ENCODE measurements at places on chromosomes 11 and 22.

DNA sequence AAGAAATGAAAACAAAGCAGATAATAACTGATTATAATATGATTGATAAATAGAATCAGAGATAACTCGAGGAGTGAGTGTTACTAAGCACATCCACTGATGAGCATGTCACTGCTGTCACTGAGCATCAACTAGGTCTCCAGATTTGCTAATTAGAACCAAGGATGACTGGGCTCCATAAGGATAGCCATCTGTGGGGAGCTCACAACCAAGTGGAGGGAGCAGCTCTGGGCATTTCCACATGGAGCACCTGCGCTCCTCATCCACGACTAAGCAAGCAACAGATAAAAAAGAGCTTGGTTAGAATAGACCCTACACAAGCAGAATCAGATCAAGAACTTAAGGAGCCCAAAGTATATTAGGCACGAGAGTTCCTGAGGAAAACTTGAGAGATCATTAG is 396.0 kb upstream of the B3GAT1 start:
- no peak for DNase-seq

DNA sequence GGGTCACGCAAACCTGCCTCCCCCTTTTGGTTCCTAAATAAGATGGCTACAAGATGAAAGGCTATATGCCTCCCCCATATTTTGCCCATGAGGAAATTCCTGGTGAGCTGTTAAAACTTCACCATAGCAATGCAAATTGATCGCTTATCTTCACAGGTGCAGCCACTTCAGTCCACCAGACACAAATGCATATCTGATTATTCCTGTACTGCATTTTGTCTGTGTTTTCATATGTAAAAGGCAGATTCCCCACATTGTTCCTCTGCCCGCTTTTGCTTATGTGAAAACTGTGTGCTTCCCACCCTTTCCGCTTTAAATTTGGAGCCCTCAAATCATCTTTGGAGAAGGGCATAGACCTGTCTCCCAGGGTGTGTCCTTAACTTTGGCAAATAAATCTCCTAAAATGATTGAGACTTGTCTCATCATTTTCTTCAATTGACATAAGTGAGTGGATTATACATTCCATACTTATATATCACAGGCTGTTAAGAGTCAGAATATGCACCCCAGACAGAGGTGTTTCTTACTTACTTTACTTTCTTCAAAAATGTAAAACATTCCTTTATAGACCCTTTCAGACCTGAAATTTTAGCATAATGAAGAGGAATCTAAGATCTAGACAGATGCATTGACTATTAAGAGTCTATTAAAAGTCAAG is 116.4 kb downstream of the CASP12 start:
- no peak for DNase-seq

GRCh38 chr11:36532941-36533601 is 23.0 kb upstream of the TRAF6 start:
- DNase-seq: no peak

DNA sequence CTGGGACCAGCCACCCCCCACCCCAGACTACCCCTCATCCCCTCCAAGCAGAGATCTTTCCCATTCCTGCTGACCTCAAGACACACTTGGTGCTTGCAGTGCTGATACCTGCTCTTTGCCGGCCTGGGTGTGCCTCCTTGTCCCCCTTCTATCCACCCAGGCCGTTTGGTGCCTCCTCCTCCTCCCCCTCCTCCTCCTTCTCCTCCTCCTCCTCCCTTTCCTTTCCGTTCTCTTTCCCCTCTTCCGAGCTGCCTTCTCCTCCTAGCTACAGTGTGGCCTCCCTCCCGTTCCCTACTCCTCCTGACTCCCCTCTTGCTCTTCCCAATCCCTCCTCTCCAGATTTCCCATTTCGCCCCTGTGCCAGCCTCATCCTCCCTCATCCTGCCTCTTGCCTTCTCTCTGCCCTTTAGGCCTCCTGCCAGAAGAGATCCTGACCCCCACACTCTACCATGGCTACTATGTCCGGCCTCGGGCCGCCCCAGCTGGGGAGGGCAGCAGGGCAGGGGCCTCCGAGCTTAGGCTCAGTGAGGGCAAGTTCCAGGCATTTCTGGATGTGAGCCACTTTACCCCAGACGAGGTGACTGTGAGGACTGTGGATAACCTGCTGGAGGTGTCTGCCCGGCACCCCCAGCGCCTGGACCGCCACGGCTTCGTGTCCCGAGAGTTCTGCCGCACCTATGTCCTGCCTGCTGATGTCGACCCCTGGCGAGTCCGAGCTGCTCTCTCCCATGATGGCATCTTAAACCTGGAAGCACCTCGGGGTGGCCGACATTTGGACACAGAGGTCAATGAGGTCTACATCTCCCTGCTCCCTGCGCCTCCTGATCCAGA is 712 bp downstream of the HSPB2 start:
- DNase-seq: no peak

GRCh38 chr11:115197433-115197832 is 306.8 kb downstream of the CADM1 start:
- no peak for DNase-seq

- no peak for DNase-seq
These were observed 30.8 kb downstream of the SBF1 start for GRCh38 chr22:50443801-50444625.

DNA sequence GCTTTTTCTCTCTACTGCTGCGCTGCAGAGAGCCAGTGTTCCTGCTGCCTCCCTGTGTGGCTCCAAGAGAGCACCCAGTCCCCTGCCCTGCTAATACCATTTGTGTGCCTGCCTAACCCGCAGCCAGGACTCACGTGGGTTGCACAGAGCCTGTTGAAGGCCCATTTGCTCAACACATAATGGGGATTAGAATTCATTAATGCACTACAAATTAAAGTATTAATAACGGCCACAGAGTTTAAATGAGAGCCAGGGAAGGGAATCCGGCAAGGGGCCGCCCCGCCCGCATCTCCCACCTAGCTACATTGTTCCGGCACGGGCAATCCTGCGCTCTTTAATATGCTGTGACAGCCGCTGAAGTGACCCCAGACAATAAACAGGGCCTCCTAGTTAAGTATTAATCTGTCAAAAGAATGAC is 211.3 kb downstream of the NXPE2 start:
- peak; percentile 37 for DNase-seq

DNA sequence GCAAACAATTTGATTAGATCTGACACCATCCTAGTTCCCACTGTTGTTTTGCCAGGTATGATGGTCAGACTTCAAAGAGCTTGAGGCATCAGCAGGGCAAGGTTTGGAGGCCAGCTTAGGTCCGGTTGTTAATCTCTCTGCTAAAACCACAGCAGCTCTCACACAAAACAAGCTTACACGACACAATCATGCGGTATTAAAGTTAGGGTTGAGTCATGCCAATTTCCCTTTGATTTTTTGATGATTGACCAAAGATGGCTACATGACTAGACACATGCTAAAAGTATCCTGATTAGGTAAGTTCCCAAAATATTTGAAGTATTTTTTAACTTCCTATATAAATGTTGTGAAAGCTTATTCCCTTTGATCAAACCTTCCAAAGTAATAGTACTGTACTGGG is 145.9 kb downstream of the ELP4 start:
- no peak for DNase-seq

GRCh38 chr11:26655287-26655686 is 66.6 kb downstream of the SLC5A12 start:
- DNase-seq: no peak

- no peak for DNase-seq
These were observed 106.5 kb downstream of the FEZ1 start for GRCh38 chr11:125389339-125390166.

- no peak for DNase-seq
These were observed 82.3 kb downstream of the PDE2A start for GRCh38 chr11:72591785-72592502.

DNA sequence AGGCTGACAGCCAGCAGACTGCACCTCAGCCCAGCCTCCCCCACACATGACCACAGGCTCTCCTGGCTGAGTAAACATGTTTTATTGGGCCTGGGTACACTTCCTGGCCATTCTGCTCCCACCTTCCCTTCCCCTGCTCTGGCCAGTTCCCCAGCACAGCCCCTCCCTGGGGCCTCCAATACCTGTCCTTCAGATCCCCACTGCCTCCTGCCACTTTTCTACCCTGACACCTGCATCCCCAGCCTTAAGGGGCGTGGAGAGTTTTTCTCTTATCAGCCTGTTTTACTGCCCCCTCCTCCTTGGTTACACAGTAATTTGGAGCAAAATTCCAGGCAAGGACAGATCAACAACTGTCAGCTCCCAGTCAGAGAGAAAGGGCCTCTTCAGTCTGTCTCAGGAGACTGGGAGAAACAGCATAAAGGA is at the start of gene ISX:
Gene ISX, plus strand, starts transcription at position 363 of the 423 bp plus-strand sequence. CDS start 930 bp downstream, outside the sequence.
- DNase-seq: no peak

GRCh38 chr22:43740587-43741270 is 71.4 kb downstream of the EFCAB6 start:
- DNase-seq: no peak

DNA sequence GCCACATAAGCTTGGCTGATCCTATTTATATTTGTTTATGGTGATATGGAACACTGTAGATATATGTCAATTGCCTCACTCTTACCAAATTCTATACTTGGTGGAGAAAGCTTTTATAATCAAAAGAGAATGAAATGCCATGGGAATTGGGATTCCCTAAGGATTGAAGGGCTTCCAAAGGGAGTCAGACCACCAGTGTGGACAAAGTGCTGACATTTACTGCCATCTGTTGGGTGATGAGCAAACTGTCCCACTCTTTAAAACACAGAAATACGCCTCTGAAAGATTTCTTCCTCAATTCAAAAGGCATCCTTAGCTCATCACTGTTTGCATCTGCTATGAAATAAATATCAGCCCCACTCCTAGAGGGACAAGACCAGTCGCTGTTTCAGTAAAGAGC is 7.1 kb downstream of the SLC1A2 start:
- DNase-seq: peak; percentile 60

GRCh38 chr11:1499261-1499890 is 12.8 kb upstream of the MOB2 start:
- DNase-seq: no peak

GRCh38 chr11:1305063-1305495 is 4.4 kb downstream of the TOLLIP start:
- no peak for DNase-seq

DNA sequence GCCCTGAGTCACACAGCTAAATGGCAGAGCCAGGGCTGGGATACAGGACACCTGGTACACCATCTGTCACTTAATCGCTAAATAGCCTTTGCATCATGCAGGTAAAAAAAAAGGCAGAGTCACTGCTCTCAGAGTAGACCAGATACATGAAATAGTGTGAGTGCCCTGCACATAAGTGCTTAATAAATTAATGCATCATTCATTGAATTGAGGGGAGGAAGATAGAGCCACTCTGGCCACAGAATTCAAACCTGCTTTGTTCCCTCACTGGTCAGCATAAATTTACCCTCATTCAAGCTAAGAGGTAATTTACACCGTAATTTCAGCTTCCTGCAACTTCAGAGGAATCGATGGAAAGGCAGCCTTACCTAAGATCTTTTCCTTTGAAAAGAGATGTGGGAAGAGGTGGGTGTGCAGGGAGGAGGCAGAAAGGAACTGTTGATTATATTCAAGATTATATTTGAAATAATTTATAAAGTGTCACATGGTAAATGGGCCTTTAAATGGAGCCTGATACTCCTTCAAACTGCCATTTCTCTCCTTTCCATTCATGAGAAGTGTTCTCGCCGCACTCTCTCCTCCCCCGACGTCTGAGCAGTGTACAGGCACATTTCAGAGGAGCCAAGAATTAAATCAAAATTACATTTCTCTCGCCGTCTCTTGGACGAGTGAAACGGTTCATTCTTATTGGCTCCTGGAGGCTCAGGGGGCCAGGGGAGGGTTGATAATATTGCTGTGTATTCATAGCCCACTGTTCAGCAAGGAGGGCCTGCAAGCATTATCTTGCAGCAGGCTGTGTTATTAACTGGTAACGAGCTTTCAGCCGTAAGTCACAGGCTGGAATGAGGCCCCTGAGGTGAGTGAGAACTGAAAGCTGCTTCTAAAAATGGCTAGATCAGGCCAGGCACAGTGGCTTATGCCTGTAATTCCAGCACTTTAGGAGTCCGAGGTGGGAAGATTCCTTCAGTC is 52.2 kb upstream of the HMGXB4 start:
- DNase-seq: no peak

GRCh38 chr11:22879630-22880029 is 19.4 kb upstream of the CCDC179 start:
- DNase-seq: no peak

DNA sequence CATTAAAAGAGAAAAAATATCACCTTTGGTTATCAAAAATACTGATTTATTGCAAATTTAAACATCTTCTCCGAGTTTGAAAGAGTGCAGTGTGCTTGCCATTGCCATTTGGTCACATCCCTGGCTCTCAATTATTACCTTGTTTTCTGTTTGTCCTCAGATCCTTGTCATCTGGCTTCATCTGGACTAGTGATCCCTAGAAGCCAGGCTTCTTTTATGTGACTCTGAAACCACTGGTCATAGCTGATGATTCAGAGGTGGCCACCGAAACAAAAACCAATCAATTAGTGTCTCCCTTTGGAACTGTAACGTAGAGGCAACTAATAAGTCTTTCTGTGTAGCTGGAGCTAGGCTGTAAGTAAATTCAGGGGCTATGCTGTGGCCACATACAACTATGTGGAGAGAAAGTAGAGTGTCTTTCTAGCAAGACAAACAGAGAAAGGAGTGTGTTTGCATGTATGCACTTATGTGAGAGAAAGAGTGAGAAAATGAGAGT is 237.9 kb downstream of the LUZP2 start:
- no peak for DNase-seq

GRCh38 chr22:16917144-16918003 is 90.6 kb downstream of the GAB4 start:
- peak; percentile 76 for DNase-seq

DNA sequence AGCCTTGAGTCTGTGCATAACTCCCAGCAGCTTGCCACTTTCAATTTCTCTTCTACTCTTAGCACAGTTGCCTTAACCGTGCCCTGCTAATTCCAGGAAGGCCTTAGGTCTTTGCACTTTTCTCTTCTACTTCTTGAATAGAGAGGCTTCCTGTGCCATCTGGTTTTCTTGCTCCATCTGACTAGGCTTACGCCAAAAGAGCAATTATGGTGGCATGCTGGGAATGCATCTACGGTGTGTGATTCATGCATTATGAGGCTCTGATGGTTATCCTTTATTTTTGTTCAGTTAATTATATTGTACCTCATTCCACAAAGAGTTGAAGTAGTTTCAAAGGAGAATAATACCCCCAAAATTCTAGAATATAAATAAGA is 29.4 kb downstream of the SIK2 start:
- no peak for DNase-seq

DNA sequence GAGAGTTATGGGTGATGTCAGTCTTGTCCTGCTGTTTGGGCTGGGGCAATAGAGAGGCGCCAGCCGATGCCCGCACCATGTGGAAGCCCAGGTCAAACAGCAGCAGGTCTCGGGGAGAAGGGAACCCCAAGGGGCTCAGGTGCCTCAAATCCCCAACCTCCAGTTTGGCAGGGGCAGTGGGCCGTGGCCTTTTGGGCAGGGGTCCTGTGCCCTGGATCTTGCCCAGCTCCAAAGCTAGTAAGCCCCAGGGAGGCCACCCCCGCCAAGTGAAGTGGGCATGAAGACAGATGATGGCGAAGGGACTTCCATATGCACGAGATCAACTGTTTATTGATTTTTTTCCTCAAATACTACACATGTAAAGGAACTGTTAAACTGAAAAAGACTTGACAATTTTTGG is 12.4 kb upstream of the ARFGAP3 start:
- DNase-seq: no peak
